Spinal cord (tissue), 10 donors: ENCODE measurements at places on chromosomes 3 and 15.
A peak's percentile ranks its signal among the peaks of the same experiment; 100 is the strongest.

GRCh38 chr3:69791106-69791505 is 51.8 kb downstream of the MITF start:
- DNase-seq, result peak; percentile 13

DNA sequence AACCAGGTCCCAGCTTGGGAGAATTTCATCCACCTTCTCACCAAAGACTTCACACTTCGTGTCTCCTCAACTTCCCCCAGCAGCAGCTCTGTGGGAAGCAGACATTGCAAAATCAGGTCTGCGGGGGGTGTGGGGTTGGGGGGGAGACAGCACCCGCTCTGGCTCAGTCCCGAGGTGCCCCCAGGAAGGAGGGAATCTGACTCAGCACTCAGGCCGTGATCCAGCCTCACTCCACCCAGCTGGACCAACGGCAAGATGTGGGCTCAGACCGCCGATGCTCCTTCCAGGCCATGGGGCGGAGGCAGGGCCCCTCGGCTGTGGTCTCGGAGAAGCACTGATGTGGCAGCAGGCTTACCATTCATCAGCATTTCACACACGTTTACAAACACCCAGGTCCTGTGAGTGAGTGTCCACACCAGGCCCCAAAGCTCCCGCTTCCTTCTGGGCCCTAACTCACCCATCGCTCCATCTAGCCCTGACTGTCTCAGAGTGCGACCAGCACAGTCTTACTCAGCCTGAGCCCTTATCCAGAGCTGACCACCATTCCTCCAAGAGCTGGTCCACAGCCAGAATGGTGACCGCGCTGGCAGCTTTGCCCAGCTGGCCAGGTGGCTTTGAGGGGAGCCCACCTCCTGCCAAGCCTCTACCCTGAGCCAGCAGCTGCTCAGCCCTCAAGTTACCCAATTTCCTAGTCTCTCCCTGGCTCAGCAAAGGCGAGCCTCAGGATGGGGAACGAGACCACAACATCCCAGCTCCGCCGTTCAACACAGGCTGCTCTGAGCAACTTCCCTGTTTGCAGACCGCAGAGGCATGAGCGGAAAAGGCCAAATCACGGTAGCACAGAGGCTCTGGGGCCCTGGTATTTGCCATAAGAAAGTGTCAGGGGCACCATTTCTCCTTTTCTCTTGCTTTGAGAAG is 3.3 kb downstream of the STAB1 start:
- no peak for DNase-seq

GRCh38 chr3:184145111-184145524 is 10.0 kb downstream of the EIF2B5 start:
- no peak for DNase-seq

GRCh38 chr3:126947429-126947828 is 35.5 kb upstream of the PLXNA1 start:
- no peak for DNase-seq

DNA sequence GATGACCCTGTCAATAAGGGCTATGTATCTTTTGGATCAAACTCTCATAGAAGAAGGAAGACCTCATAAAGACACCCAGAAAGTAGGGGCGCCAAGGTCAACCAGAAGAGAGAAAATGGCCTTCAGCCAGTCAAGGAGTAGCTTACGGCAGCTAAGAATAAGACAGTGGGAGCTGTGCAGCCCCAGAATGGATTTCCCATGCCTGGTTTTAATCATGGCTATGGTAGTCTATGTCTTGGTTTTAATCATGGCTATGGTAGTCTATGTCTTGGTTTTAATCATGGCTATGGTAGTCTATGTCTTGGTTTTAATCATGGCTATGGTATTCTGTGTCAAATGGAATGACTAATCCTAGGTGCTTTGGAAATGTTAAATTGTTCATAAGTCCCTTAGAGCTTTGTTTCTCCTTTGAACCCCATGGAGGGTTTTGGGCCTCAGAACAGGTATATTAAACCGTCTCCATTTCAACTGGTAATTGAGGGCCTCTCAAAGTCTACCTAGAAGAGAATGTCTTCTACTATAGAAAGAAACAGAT is 742.0 kb upstream of the CFAP20DC start:
- no peak for DNase-seq

- no peak for DNase-seq
Measured at GRCh38 chr3:54784021-54784420, 143.8 kb downstream of the LRTM1 start.

- no peak for DNase-seq
Measured at GRCh38 chr3:190414297-190414696, 26.3 kb downstream of the CLDN16 start.
